ENCODE measurements at places on chromosomes 5 and 9.

DNA sequence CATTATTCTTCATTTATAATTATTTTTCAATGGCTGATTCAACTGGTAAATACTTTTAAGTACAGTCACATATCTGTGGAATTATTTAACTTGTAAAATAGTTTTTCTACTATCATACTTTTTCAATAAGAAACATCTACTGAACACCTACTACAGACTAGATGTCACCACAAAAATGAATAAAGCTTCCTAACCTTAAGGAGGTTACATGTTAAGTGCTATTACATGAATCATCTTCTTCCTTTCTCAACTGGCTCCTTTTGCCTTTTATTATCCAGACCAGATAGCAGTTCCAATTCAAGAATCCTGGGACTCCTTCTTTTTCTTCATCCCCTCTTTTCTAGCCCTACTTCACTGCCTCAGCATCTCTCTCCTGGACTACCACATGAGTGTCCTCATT lies 4.7 kb downstream of the PGGT1B start:
- DNase-seq: no peak

DNA sequence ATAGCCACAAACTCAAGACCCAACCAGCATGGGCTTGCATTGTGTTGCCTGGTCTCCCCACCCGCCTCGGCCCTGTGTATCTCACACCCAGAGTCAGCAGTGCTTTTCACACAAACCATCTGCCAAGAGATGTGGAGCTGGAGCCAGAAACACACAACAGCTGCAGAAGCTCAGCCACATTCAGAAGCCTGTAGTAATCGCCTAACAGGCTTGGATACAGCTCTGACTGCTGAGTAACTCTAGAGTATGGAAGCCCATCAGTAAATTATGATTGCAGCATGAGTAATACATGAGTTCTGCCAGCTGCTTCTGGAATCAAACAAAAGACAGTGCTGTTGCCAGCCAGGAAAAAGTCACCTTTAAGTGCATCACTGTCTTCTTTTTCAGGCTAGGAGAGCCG lies 16.0 kb downstream of the TEK start:
- no peak for DNase-seq

GRCh38 chr5:40847525-40847924 lies 6.4 kb downstream of the CARD6 start:
- DNase-seq: no peak

DNA sequence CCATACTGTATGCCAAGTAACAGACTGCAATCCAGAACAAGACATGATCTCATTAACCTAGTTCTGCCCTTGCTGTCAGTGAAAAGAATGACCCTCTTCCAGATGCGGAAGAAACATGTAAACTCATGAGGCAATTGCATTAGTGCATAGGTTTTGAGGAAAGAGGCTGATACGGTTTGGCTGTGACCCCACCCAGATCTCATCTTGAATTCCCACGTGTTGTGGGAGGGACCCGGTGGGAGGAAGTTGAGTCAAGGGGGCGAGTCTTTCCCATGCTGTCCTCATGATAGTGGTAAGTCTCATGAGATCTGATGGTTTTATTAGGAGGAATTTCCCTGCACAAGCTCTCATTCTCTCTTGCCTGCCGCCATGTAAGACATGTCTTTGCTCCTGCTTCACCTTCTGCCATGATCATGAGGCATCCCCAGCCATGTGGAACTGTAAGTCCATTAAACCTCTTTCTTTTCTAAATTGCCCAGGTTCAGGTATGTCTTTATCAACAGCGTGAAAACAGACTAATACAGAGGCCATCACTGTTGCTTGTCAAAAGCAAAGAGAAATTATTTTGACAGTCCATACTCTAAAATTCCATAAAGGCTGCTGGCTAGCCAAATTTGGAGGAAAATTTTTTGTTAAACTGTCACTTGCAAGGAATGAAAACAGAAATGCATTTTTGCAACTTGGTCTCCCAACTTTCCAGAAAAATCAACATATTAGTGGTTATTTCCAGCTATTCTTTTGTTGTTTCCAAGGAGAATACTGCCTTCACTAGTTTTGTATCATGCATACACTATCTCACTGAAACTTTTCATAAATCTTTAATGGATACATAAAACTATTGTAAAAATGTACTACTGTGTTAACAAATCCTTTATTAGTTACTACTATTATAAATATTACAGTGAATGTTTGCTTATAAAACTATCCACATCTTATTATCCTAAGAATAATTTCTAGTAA lies 3.2 kb upstream of the ARL15 start:
- DNase-seq: no peak

DNA sequence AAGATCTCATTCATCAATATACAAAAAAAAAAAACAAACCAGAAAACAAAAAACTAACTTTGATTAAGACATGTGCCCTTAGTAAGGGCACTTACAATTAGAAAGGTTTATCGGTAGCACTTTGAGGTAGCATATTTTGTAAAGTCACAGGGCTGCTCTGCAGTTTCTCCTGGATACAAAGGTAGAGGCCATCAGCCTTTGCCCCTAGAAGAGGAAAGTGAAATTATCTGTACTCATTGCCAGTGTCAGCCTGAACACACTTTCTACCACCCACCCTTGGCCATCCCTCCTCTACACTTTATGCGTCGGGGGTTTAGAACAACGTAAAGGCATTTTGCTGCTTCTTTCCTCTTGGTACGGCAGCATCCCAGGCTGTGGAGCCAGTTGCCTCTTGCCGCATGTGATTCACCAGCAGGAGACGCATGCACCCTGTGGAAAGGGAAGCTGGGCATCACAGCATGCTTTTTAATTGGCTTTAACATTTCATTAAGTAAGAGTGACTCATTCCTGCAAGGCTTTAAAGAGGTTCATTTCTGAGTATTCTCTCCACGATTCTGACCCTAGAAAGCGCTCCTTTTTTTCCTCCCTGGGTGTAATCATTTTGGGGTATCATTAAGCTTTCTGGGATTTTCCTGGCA lies 84.6 kb downstream of the CEMIP2 start:
- no peak for DNase-seq

DNA sequence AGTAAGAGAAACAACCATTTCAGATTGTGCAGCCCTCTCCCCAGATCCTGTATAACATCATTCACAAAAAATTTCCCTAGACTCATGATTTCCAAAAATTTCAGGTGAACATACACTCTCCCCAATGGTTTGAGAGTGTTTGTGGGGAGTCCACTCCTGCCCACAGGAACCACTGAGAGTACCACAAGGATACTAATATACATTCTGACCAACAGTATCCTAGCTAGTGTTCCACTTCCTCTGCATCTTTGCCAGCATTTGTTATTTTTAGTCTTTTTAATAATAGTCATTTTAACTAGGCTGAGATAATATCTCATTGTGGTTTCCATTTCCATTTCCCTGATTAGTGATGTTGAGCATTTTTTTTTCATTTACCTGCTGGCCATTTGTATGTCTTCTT lies 155.4 kb downstream of the DTWD2 start:
- DNase-seq: no peak

GRCh38 chr5:124661317-124662141 lies 84.9 kb downstream of the ZNF608 start:
- DNase-seq: no peak

- no peak for DNase-seq
Measured at GRCh38 chr5:56078278-56079156, 83.8 kb upstream of the IL6ST start.

DNA sequence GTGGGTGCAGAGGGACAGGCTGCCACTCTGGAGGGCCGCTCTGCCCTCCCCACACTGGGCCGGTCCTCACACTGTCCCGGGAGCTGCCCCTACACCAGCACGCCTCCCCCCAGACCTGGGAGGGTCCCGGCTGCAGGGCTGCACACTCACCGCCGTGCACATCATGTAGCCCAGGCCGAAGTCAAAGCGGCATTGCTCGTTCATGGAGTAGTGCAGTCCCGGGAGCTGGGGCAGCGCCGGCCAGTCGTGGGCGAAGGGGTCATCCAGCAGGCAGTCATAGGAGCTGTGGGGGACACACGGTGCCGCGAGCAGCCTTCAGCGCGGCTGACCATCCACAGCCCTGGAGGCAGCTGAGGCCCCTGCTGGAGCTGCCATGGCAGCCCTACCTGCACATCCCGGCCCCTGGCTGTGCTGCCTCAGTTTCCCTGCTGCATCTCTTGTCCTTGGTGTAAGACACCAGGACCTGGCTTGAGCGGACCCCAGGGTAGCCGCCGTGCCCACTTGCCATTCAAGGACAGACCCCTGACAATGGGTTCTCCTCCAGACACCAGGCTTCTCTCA lies 93.2 kb downstream of the ZNF354C start:
- no peak for DNase-seq

All from stimulated activated CD4-positive, alpha-beta T cell treated with anti-CD3 and anti-CD28 coated beads, Interleukin-2, amount 100 ng/mL, for 24 hours (primary cell).